ENCODE measurements at places on chromosomes 12 and 14. TPM values are rescaled to one million over a fixed set of nuclear protein-coding genes. Genes with fewer than 3 reads are reported as not detected.

Gene POTEM
- not detected for polyA plus RNA-seq

GRCh38 chr12:10558301-10558700 lies 52.6 kb downstream of the EIF2S3B start:
- DNase-seq: no peak

DNA sequence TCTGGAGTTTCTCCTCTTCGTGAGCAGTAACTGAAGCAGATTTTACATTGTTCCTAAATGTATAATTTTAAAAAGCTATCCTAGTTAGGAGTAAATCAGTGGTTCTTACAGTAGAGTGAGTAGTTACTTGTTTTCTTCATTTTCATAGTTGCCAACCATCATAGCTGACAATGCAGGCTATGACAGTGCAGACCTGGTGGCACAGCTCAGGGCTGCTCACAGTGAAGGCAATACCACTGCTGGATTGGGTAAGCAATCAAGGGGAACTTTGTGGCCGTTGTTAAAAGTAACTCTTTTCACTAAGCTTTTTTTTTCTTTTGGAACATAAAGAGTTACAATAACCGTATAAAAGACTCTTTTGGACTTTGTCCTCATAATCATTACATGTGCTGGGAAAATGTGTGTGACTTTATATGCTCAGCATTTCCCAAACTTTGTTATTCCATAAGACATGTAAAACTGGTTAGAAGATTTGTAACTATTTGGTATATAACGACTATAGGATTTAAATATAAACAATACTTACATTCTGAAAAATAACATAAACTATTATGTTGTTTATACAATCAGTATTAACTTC lies 12.4 kb downstream of the LRRC10 start:
- DNase-seq: no peak

Gene PYGL
- 20.8 TPM for polyA plus RNA-seq

Gene CIPC
- 26.8 TPM for polyA plus RNA-seq

DNA sequence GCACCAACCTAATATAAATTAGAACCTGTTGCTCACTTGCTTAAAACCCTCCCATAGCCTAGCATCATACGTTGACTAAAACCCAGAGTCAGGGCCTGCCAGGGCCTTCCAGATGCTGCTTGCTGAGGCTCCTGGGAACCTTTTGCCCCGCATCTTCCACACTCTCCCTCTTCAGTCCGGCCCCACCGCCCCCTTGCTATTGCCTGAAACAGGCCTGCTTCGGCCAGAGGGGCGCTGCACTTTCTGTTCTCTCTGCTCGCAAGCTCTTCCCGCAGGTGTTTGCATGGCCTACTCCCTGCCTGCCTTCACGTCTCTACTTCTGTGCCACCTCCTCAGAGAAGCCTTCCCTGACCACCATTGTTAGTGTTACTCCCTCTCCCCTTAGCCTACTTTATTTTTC lies 13.7 kb upstream of the TCTN2 start:
- no peak for DNase-seq

DNA sequence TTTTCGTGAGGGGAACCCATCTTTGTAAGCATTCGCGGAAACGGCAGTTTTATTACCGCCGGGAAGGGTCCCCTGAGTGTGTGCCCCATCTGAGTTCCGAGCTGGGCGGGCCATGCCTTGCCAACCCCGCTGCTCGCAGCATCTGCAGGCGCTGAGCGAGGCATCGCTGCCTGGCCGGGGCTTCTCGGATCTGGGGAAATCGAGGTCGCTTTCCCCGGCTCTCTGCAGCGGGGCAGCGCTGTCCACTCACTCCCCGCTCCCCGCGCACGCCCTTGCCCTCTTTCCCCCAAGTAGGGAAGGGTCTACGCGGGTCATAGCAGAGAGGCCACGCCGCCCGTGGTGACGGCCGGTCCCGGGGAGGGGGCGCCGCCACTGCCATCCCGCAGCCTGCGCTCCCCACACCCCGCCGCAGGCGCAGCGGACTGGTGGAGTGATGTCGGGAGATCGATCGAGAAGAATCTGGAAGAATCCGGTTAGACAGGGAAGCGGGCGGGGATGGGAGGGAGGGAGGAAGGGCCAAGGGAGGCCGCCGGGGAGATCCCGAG lies 507 bp upstream of the FKBP4 start:
- no peak for DNase-seq

DNA sequence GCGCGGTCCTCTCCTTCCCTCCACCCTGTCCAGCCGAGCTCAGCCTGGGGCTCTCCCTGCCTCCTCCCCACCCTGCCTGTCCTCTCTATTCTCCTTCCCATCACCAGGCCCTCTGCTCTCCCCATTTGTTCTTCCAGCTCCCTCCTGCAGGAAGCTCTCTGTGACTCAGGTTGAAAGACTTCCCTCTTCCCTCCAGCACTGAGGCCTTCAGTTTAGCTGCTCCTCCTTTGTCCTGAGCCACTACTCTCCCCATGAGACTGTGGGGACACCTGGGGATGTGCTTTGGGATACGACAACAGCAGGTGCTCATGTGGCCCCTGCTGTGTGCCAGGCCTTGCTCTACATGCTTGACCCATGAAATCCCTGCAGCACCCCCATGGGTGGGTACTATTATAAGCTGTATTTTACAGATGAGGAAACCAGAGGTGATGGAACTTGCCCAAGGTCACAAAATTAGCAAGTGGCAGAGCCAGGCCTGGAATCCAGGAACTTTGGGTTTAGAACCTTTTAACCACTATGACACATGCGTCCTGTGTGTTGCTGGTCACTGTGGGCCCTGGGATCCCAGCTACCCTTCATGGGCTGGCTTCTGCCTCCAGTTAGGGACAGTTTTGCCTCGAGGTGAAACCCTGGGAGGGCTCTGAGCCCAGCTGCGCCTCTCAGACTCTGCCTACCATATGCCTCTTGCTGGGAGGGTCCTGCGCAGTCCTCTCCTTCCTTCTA lies 5.5 kb downstream of the KRT80 start:
- no peak for DNase-seq

Gene IL26
- polyA plus RNA-seq: not detected

GRCh38 chr12:12486661-12487240 lies 75.9 kb downstream of the DUSP16 start:
- DNase-seq: no peak

- DNase-seq: no peak
Observed at GRCh38 chr12:54341378-54342300, 16.7 kb downstream of the COPZ1 start.

- DNase-seq: no peak
Observed at GRCh38 chr14:73245480-73246325, 8.4 kb downstream of the PAPLN start.

Gene SCNN1A
- 64.3 TPM for polyA plus RNA-seq

DNA sequence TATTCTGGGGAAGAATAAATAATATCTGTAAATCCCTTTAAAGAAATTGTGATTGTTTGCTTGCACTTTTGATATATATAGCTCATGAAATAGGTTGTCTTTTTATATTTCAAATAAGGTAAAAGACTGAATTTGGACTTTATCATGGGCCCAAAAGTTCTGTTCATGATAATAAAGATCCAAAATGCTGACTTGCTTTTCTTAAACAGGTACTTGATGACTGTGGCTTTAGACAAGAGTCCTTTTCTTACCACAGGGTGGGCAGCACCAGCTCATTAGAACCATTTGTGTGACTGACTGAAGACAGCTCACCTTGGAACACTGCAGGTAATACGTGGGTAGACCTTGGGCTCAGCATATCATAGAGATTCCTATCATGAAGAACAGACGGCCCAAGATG lies 432.6 kb downstream of the ETNK1 start:
- DNase-seq: no peak

Gene RILPL2
- polyA plus RNA-seq: 6.0 TPM

Gene DAO
- polyA plus RNA-seq: 1.1 TPM

Gene SALL2
- polyA plus RNA-seq: 56.7 TPM

GRCh38 chr12:46578190-46578982 lies 205.8 kb upstream of the SLC38A2 start:
- no peak for DNase-seq

Gene SLC22A17
- polyA plus RNA-seq: 59.2 TPM

GRCh38 chr14:54329082-54329695 lies 67.6 kb upstream of the CDKN3 start:
- no peak for DNase-seq

DNA sequence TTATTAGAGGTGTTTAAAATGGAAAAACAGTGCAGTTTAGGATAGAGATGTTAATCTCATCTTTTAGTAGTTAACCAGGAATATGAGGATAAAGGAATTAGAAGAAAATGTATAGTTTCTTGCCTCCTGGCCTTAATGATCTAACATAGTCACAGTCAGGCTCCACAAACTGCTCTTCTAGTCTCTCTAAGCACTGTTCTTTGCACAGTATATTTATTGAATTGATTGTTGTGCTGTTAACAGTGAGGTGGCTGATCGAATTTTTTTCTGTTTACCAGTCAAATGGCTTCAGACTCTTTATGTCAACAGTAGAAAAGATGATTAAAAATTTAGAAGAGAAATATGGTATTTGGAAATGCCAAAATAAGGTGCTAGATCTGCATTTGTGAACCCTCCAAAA lies 37.8 kb downstream of the ATF7IP start:
- no peak for DNase-seq

DNA sequence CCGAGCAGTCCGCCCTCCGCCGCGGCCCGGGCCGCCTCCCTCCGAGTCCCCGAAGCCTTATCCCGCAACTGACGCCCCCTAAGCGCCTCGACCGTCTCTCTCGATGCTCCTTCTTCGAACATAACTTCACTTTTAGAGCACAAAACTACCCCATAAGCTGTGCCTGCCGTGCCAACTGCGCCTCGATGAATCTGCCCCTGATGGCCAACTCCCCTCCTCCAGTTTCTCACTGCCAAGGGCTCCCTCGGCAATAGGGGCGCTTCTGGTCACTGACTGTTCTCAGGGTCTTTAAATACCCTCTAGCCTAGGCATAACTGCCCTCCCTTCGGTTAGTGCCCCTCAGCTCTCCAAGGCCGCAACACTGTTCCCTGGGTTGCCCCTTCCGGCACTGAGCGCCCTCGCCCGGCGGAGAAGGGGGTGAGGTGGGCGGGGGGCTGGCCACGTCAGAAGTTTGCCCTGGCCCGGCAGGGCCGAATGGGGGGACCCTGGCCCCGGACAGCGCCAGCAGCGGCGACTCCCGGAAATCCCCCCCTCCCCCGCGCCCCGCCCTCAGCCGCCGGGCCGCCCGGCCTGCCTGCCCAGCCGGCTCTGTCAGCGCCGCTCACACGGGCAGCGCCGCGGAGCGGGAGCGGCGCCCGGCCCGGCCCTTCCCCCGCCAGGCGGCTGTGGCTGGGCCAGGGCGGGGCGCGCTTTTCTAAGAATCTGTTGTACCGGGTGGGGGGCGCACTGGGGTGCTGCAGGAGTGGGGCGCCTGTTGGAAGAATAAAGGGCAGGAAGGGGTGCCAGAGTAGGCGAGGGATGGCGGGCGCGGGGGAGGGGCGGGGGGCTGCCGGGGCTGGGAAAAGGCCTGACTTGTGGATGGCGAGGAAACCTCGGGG lies 10.6 kb downstream of the RARG start:
- DNase-seq: no peak

DNA sequence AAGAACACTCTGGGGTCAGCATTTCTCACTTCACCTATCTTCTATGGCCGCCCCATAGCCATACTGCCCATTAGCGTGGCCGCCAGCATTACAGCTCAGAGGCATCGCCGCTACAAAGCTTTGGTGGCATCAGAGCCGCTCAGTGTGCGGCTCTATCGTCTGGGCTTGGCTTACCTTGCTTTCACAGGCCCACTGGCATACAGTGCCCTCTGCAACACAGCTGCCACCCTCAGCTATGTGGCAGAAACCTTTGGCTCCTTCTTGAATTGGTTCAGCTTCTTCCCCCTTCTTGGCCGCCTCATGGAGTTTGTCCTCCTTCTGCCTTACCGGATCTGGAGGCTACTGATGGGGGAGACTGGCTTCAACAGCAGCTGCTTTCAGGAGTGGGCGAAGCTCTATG lies 2.6 kb downstream of the DNAJC22 start:
- no peak for DNase-seq

Gene DLGAP5
- 31.1 TPM for polyA plus RNA-seq

DNA sequence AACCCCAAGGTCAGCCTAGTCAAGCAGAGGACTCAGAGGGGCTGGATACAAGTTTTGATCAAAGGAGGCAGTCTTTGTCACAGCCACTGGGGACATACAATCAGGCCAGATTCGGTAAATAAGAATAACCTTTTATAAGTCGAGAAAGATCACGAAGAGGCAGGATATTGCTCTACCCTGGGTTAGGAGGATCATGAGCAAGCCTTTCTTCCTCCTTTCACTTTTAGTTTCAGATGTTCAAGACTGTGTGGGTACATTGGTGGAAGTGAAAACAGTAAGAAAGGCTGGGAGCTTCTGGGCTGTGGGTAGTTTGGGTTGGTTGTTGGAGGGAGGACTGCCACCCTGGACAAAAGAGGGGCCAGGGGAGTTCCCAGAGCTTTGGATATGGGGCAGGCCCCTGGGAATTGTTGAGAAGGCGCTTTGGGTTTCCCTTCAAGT lies 127.7 kb downstream of the SNAPC1 start:
- no peak for DNase-seq

Data from left renal pelvis (tissue), 4 donors.